ENCODE measurements at places on chromosomes 11 and 22.

DNA sequence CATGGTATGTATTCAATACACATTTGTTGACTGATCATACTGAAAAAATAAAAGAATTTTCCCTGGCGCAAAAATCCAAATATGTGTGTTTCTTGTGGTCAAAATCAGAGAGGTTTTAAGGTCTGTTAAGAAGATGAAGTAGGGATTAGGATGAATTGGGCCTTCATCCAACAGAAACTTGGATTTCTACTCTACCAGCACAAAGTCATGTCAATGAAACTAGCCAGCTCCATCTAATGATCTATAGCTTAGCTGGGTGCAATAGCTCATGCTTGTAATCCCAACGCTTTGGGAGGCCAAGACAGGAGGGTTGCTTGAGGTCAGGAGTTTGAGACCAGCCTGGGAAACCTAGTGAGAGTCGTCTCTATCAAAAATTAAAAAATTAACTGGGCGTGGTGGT is 65.5 kb downstream of the USP35 start:
- DNase-seq = no peak

- DNase-seq = no peak
These were observed 2.6 kb upstream of the SHISA8 start for GRCh38 chr22:41917375-41917902.

DNA sequence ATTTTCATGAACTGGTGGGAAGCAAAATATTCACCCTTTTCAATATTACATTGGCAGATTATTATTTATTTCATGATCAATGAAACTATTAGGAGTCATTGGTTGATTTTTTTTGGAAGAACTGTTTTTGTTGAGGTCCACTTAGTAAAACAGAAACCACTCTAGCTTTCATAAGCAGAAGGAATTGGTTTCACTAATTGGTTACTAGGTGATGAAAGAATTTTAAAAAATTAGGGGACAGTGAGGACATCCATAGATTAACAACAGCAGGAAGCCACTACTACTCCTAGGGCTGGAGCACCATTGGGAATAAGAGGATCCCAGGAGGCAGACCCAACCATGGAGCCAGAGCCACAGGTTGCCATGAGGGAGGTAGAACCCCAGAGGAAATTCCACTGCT is 74.4 kb upstream of the KCNA4 start:
- DNase-seq = no peak

GRCh38 chr11:71381781-71382505 is 66.2 kb downstream of the DHCR7 start:
- no peak for DNase-seq

- no peak for DNase-seq
These were observed 14.5 kb downstream of the RPL27A start for GRCh38 chr11:8697054-8697453.

- no peak for DNase-seq
These were observed 25.4 kb downstream of the NEAT1 start for GRCh38 chr11:65448074-65448417.

DNA sequence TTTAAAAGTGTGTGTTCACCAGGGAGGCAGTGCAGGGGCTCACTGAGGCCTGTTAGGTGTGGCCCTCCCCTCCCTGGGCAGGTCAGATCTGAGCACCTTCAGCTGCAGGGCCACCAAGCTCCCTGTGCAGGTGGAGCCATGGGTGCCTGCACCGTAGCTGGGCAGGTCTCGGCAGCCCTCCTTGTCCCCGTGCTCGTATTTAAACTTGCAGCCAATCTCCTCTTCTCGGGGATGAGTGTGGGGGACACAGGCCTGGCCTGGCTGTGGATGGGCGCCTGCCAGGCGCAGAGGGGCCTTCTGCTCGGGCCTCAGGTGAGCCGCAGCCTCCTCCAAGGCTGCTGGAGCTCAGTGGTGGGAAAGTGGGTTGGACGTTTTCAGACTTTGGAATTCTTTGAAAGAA is 19.1 kb downstream of the PHRF1 start:
- no peak for DNase-seq
